Activated CD4-positive, CD25-positive, alpha-beta regulatory T cell treated with anti-CD3 and anti-CD28 coated beads, Interleukin-2, amount 50 U/mL, for 24 hours (primary cell): ENCODE measurements at places on chromosomes 4 and X.

DNA sequence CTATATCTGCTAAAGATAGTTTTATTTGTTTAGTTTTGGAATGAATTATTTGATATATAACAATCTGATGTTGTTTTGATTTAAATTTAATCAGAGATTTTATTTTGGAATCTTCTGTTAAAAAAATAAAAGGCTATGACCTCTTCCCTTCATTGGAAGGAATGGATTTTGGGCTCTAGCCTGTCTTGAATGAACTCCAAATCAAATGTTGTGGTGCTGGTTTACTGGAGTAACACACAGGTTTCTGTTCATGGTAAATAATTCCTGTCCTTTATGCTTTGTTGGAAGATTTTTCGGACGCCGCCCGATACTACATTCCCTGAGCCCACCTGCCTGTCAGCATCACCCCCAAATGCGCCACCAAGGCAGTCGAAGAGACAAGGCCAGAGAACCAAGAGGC lies 291.1 kb downstream of the ARHGAP10 start:
- ATAC-seq, result no peak

DNA sequence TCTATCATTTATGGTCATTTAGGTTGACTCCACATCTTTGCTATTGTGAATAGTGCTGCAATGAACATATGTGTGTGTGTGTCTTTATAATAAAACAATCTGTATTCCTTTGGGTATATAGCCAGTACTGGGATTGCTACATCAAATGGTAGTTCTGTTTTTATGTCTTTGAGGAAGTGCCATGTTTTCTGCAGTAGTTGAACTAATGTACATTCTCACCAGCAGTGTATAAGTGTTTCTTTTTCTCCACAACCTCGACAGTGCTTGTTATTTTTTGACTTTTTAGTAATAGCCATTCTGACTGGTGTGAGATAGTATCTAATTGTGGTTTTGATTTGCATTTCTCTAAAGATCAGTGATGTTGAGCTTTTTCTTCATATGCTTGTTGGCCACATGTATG lies 80.5 kb downstream of the ARHGAP6 start:
- ATAC-seq, result no peak

DNA sequence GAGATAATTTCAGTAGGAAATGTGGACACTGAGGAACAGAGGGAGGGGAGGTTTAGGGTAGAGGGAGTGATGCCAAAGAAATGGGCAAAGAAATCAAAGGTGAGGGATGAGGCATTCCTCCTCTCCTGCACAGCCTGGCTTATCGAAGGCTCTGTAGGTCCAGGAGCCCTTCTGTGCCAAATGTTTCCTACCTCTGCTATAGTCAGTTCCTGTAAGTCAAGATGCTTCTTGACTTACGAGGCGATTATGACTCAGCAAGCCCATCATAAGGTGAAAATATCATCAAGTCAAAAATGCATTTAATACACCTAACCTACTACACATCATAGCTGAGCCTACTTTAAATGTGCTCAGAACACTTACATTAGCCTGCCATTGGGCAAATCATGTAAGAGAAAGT lies 60.0 kb upstream of the ARHGAP24 start:
- no peak for ATAC-seq

- ATAC-seq, result no peak
Measured at GRCh38 chr4:79872738-79873137, 200.3 kb downstream of the ANTXR2 start.

DNA sequence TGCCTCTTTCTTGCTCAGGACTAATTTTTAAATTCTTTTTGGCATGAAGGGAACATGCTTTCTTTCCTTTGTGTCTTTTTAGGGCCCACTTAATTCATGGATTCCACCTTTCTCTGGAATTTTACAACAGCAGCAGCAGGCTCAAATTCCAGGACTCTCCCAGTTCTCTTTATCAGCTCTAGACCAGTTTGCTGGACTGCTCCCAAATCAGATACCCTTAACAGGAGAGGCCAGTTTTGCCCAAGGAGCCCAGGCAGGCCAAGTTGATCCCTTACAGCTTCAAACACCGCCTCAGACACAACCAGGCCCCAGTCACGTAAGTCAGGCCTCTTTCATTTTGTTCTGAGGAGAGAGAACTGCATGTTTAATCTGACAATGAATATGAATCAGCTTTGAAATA lies 2.3 kb downstream of the ODAM start:
- no peak for ATAC-seq

DNA sequence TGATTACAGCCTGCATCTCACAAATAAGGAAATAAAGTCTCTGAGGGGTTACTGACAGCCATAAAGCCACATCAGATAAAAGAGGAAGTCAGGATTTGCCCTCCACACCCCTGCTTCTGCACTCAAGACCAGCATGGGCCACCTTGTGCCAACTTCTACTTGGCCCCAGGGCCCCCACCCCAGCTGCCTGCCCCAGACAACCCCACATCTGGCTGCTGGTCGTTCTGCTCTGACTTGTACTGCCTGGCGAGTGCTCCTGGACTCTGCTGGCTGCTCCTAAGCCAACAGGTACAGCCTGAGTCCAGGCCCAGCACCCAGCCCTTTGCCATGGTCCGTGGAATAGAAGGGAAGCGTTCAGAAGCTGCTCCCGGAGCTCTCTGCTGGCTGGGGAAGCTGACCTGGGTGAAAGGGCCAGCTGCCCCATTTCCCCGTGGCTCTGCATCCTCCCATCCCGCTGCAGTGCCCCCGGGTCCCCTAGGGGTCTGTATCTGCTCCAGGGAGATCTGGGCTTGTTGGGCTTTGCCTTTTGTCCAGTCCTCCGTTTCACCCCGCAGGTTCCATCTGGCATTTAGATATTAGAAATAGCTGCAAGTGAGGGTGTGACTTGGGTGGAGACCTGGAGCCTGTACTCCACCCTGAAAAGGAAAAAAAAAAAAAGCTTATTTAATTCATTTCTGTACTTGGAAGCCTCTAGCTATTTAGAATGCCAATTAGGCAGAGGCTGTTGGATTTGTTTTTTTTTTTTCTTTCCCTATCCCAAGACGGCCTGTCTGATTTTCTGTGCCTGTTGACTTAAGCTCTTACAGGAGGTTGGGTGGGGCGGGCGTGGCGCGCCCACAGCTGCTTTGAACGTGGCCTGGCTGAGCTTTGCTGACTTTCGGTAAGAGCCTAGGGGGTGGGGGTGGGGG lies 194.7 kb downstream of the PTTG2 start:
- peak; percentile 46 for ATAC-seq

DNA sequence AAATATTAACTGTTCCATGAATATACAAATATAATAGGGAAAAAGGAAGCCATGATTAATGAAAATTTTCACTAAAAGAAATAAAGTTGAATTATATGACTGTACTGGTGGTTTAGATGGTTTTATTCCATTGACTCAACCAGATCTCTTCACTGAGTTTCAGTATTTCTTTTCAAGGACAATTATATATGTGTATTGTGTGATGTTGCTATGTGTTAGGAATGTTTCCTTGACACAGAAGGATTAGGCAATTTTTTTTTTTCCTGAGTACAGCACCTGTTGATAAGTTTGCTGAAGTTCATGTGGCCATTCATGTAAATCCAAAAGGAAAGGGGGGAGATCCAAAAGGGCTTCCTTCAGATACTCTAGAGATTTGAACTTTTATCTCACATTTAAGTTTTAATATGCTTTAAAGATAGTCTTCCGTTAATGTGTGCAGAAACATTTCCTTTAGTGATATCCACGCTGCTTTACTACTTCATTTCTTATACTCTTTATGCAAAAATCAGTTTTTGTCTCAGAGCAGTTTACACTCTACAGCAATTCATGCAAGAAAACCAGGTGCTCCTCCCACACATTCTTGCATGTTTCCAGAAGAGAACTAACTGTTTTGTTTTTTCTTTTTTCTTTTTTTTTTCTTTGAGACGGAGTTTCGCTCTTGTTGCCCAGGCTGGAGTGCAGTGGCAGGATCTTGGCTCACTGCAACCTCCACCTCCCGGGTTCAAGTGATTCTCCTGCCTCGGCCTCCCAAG lies 249.1 kb downstream of the RPA4 start:
- no peak for ATAC-seq

- no peak for ATAC-seq
Measured at GRCh38 chr4:40956721-40957255, 207.0 kb downstream of the NSUN7 start.

DNA sequence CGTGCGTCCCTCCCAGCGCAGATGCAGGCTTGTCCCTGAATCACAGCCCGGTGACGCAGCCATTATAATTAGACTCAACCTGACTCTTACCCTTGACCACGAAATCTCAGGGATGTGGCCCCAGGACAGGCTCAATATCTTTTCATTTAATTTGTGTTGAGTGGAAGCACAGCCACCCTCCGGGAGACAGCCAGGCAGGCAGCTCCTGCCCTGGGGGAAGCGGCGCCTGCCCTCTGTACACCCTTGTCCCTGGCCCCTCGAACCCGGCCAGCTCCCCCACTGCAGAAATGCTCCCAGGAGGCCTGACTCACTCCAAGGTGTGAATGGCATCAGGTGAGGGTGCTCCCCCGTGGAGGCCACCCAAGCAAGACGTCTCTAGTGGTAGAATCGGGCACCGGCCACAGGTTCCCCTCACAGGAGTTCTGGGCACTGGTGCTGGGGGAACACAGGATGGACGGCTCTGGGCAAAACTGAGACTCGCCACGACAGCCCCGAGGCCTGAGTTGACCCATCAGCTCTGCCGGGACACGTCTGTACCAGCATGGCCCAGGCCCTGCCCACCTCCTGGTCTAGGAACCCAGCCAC lies 2.7 kb downstream of the CPLX1 start:
- ATAC-seq, result no peak

DNA sequence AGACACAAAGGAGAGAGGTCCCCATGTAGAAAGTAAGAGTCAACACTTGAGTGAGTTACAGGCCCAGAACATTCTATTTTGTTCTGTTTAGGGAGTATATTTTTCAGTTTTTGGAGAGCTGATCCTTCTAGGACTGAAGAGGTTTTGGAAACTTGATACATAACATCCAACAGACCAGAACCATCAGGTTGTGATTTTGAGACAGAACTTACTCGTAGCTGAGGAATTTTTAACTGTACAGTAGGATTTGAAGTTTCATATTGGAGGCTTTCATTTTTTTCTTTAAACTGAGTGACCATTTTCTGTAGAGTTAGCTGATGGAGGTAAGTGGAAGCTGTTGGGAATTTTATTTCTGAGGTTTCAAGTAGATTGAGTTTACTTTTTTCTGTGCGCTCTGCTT lies 73.3 kb downstream of the NCAPG start:
- ATAC-seq, result no peak

DNA sequence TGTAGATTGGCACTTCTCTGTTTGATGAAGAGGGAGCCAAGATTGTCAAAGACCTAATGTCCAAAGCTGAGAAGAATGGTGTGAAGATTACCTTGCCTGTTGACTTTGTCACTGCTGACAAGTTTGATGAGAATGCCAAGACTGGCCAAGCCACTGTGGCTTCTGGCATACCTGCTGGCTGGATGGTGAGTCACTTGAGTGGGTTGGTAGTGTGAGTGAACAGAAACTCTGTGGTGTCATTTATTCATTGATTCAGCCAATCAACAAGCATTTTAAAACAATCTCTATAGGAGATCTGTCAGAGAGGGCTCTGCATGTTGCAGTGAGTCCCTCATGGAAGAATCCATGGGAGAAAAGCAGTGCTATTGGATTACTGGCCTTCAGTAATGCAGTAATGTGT lies 16.3 kb downstream of the TAF9B start:
- ATAC-seq, result peak; percentile 97

GRCh38 chr4:65202853-65203236 lies 467.4 kb downstream of the EPHA5 start:
- ATAC-seq, result no peak

DNA sequence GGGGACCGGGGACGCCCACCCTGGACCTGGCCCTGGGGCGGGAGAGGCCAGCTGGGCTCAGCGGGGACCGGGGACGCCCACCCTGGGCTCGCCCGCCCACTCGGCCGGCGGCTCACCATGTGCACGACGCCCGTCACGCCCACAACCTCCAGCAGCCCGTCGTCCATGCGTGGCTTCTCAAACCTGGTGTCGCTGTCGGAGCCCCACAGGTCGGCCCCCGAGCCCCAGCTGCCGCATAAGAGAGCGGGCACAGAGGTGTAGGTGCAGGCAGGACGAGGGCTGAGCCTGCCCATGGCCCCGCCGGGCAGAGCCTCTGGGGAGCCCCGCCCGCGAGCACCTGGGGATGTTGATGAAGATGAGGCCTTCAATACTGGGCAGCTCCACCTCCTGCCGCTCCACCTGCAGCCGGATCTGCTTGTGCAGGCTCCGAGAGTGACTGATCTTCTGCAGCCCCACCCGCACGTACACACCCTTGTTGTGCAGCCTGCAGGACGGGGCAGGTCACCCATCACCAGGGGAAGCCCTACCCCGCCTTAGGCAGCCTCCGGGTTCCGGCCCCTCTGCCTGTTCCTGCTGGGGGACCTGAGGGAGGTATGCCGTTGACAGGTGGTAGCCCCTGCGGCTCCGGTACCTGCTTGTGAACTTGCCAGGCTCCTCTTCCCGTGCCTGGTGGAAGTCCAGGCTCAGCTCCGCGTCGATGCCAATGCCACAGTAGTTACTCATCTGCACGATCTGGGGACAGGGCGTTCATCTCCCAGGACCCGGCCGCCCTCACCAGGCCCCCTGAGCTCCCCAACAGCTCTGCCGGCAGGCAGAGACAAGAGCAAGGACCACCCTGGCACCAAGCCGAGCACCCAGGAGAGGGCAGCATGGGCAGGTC lies 11.8 kb downstream of the DGKQ start:
- ATAC-seq, result no peak

- ATAC-seq, result no peak
Measured at GRCh38 chr4:185771711-185772390, 40.1 kb downstream of the SORBS2 start.

GRCh38 chrX:140057001-140057411 lies 91.7 kb upstream of the CXorf66 start:
- no peak for ATAC-seq

- ATAC-seq, result no peak
Measured at GRCh38 chrX:49251325-49251724, 13.2 kb downstream of the FOXP3 start.

DNA sequence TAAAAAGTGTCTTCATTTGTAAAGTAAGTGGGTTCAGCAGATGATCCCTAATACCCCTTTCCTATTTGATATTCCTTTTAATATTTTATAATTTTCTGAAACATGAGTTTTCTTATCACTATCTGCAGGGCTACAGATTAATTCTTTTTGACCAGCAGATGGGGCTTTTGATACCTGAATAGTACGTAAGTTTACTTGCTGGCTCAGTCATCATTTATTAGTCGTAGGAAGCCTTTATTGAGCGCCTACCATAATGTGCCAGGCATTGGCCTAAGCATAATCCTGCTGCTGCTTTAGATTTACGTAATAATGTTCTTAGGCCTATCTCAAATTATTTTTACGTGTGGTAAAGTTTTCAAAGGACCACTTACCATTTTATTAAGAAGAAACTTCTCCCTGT lies 33.1 kb downstream of the OSTC start:
- no peak for ATAC-seq

- ATAC-seq, result no peak
Measured at GRCh38 chrX:8273451-8273895, 102.4 kb upstream of the VCX2 start.

DNA sequence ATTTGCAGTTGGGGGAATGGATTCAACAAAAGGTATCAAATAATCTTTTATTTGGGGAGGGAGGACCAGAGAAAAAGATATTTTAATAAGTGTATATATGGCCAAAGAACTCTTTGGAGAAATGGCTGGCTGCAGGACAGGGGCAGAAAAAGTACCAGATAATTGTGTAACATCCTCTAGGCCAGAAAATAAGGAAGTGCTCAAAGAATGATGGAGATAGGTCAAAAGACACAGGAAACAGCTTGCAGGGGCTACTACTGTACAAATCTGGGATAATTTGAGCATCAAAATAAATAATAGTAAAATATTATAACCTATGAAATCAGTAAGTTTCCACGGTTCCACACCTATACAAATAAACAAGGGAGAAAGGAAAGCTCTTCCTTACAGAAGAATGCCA lies 34.8 kb downstream of the KLHL5 start:
- no peak for ATAC-seq
